ENCODE measurements at places on chromosomes 7 and 10.

DNA sequence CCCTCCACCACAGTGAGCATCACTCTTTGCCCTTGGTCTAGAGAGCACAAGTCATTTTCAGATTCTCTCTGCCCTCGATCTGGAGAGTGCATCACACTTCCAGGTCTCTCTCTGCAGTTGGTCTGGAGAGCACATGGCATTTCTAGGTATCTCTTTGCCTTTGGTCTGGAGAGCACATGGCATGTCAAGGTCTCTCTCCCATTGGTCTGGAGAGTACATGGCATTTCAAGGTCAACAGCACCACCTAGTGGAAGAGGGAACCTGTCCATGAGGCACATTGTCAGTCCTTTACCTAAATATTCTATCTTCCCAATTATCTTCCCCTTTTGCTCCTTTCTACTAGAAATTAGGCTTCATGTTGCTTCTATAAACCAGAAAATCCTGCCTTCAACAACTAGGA lies 1139.4 kb downstream of the XPNPEP1 start:
- ATAC-seq = peak; percentile 56

- ATAC-seq = no peak
These were observed 340.1 kb downstream of the NXPH1 start for GRCh38 chr7:8773518-8773917.

DNA sequence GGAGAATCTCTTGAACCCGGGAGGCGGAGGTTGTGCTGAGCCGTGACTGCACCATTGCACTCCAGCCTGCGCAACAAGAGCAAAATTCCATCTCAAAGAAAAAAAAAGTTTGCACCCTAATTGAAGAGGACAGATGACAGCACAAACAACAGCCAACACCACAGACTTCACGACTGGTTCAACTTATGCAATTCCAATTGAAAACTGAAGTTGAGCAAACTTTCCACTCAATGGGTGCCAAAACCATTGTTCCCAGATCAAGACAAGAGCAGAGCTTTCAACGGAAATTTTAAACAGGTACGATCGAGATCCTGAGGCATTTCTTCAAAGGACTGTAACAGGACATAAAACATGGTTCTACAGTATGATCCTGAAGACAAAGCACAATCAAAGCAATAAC lies 149.7 kb downstream of the KMT2E start:
- no peak for ATAC-seq

- peak; percentile 28 for ATAC-seq
These were observed 22.9 kb downstream of the H2AZ2 start for GRCh38 chr7:44824894-44825526.

- ATAC-seq = no peak
These were observed 13.2 kb upstream of the PTER start for GRCh38 chr10:16423599-16423998.

DNA sequence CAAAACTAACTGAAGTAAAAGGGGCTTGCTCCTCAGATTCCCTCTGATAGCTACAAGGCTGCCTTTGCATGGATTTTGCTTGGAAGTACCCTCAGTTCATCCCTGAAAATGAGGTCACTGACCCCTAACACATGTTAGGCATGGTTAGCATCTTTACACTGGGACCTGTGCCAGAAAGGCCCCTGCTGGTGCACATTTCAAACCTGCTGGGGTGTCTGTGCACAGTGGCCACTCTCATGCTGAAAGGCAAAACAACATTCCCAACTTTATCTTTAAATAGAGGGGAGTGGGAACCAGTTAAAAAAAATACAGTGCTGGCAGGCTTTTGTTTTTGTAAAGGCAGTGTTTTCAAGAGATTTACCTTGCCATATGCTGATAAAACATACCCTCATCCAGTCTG lies 99.1 kb downstream of the ANK3 start:
- ATAC-seq = no peak

DNA sequence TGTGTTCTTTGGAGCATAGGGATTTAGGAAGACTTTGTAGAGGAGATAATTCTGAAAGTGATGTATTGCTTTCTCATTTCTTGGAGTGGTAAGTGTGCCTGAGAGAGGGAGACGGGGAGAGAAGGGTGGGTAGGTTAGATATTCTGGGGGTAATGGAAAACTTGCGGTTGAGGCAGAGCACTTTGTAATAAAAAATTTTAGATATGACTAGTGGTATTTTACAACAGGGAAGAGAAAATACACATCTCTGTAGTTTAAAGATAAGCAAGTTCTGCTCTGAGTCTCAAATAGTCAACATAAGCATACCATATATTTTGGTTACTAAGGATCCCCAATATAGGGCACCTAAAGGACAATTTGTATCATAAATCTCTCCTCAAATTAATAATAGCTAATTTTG lies 6.6 kb downstream of the VPS50 start:
- no peak for ATAC-seq

DNA sequence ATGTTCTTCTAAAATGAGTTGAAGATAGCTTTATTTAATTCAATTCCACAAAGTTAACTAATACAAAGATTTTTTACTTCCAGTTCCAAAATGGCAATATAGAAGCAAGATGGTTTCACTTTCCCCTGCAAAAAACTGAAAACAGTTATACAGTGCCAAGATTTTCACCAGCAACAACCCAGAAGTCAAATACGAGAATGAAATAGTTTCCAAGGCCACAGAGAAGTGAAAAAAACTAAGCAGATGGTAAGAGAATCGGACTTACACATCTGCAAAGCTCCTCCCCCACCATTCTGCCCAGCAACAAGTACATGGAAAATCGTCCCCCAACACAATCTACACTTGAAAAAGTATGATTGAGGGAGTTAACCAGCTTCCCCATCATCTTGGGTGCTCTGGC lies 30.3 kb upstream of the KEL start:
- no peak for ATAC-seq

- ATAC-seq = no peak
These were observed 18.6 kb upstream of the GOT1 start for GRCh38 chr10:99449023-99449422.

GRCh38 chr7:101717628-101718357 lies 88.7 kb upstream of the MYL10 start:
- ATAC-seq = peak; percentile 60
